ENCODE measurements at places on chromosomes 6 and 20.
A peak's percentile ranks its signal among the peaks of the same experiment; 100 is the strongest.

- DNase-seq = peak; percentile 53
Observed at GRCh38 chr20:60010689-60011458, 52.7 kb downstream of the CDH26 start.

GRCh38 chr6:158142789-158143188 lies 25.3 kb downstream of the SERAC1 start:
- DNase-seq = no peak

DNA sequence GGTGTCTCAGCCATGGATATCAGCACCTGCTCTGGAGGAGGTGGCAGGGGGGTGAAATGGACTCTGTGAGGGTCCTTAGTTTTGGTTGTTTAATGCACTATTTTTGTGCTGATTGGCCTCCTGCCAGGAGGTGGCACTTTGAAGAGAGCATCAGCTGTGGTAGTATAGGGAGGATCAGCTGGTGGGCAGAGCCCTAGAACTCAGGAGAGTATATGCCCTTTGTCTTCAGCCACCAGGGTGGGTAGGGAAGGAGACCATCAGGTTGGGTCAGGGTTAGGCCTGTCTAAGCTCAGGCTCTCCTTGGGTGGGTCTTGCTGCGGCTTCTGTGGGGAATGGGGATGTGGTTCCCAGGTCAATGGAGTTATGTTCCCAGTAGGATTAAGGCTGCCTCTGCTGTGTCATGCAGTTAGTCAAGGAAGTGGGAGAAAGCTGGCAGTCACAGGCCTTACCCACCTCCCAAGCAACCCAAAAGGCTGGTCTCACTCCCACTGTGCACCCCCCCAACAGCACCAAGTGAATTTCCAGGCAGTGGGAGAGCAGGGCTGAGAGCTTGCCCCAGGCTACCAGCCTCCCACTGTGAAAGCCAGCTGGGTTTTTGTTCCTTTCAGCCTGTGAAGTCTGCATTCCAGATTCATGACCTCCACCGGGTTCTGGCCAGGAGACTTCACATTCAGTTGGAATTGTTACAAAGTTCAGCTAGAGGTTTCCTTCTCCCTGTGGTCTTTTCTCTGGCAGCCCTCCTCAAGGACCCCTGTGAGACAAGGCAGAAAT lies 5.7 kb upstream of the OSTM1 start:
- DNase-seq = no peak

DNA sequence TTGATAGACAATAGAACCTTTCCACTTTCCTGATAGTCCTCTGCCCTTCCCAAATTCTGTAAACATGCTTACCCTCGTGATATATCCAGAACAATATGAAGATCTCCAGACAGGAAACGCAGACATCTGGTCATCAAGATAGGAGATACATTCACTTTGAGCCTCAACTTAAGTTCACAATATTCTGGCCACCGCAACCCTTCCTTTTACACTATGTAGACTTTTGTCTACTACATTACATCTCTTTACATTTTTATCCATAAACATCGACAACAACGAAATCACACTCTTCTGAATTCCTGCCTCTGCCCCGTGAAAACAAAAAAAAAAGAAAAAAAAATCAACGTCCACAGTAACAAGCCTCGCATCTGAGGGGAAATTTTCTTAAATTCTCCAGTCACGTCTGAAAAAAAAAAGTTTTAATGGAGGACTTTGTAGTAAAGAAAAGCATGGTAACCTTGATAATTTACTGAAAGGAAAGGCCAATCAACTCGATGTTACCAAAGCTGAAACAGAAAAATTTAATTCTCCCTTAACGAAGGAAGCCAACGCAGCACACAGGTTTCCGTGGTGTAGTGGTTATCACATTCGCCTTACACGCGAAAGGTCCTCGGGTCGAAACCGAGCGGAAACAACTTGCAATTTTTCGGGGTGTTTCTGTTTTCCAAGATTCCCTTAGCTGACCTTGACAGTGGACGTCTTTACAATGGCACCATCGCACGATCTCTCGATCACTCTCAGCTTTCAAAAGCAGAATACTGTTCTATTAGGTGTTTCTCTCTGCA lies 21.8 kb downstream of the POM121L2 start:
- DNase-seq = no peak

GRCh38 chr6:3449750-3450305 lies 7.0 kb downstream of the SLC22A23 start:
- no peak for DNase-seq

GRCh38 chr6:144675231-144675861 lies 390.2 kb downstream of the UTRN start:
- peak; percentile 59 for DNase-seq

- DNase-seq = no peak
Observed at GRCh38 chr6:36399970-36400369, 12.5 kb upstream of the ETV7 start.

DNA sequence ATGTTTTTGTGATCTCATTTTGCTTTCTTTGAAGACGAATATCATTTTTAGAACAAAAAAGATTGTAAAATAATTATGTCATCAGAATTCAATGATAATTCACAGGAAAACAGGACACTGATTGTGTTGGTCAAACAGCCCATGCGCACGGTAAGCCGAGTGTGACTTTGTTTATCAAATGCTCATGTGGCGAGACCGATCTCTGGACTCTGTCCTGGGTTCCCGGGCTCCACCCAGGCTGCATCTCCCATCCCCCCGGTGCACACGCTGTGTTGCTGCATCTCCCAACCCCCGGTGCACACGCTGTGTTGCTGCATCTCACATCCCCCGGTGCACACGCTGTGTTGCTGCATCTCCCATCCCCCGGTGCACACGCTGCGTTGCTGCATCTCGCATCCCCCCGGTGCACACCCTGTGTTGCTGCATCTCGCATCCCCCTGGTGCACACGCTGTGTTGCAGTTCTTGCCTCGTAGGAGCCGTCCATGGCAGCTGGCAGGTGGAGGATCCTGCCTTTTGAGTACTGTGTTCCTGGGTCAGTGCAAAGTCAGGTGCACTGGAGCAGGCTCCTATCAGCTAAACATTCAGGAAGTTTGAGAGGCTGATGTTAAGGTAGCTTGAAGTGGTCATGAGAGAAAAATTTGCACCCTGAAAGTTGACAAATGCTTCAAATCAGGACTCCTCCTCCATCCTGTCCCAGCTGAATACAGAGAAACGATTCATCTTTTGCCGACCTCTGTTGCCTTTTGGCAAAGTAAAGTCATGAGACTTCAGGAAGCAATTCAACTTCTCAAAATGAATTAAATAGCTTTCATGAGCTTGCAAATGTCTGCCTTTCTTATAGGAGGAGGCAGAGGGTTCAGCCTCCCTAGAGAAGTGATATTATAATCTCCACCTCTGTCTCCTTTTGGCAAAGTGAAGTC lies 77.1 kb upstream of the FRMD1 start:
- no peak for DNase-seq

DNA sequence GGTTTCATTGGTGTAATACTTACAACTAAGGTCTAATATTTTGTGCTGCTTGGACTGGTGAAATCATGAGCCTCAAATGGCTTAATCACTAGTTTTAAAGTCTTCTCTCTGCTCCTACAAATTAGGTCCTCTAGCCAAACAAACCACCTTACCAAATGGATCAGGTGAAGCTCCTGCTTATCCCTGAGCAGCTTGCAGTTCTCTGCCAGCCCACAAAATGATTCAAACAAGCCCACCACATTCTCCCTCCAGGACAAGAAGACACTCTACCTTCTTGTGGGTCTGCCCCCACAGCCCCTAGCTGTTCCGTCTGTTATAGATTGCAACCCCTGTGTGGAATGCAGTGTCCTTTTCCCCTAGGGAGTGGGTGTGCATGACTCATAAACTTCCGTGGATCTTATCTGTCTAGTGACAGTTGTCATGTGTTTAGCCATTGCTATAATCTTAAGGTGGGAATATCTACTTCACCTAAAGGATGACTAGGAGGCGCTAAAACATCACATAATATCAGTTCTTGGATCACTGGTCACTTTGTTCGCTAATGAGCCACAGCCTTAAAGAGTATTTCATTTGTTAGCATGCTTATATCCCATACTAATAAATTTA lies 940.5 kb upstream of the MANEA start:
- DNase-seq = no peak

DNA sequence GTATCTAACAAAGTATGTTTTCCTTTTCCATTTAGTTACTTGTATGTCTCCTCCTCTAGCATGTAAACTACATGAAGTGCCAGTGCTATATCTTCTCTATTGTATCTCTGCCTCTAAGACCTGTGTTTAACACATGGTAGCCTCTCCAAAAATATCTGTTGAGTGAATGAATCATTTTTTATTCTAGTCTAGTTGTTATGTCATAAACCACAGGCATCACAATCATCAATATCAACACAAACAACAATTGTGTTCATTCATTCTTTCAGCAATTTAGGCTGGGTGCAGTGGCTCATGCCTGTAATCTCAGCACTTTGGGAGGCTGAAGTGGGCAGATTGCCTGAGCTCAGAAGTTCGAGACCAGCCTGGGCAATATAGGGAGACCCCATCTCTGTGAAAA lies 111.6 kb upstream of the EYA4 start:
- DNase-seq = no peak

DNA sequence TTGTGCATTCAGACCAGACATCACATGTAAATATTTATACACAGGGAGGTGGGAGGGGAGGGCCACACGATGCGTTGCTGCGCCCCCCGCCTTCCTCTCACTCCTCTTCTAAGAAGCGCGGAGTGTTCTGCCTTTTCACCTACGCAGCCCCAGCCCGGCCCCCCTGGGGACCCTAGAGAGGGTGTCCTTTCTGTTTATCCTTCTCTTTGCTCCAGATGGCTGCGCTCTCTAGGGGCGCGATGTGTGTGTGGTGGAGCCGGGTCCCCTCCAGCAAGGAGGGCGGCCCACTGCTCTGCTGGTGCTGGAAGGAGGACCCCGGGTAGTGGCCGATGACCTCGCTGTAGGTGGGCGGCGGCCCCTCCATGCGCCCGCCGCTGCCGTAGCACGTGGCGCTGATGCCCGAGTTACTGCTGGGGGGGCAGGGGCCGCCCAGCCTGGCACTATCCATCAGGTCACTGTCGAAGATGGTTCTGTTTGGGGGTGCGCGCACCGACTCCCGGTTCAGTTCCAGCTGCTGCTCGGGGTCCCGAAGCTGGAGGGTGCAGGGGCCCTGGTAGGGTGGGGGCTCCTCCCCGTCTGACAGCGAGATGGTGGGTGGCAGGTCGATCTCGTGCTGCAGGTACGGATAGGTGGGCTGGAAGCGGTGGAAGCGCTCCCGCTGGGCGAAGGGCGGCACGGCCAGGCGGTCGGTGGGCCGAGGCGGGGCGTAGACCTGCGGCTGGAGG lies 31.8 kb upstream of the ZBP1 start:
- no peak for DNase-seq

DNA sequence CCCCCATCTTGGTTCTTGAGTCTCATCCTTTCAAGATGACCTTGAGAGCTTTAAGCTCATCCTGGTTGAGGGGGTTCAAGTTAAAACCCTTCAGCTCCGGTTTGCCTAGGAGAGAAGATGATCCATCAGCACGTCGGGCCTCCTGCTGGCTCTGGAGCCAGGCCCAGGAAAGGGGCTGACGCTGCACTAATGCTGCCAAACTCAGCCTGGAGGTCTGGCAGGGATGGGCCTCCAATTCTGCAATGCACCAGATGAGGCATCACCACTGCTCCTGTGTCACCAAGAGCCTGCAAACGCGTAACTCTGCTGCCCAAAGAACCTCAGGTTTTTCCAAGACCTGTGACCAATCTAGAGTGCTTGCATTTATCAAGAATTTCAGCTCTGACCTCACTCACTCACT lies 6.1 kb downstream of the PDRG1 start:
- DNase-seq = no peak

DNA sequence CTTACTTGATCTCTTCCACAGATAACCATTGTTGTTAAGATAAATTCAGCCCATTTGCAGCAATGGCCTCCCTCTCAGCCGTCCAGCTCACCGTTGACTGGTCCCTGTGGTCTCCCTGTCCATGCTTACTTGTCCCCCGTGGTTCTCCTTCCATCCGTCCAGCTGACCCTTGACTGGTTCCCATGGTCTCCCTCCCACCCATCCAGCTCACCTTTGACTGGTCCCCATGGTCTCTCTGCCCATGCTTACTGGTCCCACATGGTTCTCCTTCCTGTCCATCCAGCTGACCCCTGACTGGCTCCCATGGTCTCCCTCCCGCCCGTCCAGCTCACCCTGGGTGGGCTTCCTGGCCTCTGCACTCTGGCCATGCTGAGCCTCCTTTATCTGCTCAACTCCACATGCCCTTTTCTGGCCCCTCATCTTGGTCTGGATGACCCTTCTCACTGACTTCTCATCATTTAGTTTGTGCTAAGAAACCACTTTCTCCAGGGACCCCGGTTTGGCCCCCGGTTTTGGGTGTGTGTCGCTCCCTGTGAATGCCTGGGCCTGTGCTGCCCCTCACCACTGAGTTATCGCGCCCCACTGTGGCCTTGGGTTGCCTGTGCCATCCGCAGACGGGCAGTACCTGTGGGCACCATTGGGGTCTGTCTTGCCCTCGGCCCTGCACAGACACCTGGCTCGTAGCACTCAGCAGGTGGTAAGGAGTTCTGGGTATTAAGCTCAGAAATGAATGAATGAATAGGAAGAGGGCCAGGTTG lies 146.4 kb downstream of the ERMARD start:
- DNase-seq = no peak

- DNase-seq = no peak
Observed at GRCh38 chr6:144460327-144461095, 175.4 kb downstream of the UTRN start.

DNA sequence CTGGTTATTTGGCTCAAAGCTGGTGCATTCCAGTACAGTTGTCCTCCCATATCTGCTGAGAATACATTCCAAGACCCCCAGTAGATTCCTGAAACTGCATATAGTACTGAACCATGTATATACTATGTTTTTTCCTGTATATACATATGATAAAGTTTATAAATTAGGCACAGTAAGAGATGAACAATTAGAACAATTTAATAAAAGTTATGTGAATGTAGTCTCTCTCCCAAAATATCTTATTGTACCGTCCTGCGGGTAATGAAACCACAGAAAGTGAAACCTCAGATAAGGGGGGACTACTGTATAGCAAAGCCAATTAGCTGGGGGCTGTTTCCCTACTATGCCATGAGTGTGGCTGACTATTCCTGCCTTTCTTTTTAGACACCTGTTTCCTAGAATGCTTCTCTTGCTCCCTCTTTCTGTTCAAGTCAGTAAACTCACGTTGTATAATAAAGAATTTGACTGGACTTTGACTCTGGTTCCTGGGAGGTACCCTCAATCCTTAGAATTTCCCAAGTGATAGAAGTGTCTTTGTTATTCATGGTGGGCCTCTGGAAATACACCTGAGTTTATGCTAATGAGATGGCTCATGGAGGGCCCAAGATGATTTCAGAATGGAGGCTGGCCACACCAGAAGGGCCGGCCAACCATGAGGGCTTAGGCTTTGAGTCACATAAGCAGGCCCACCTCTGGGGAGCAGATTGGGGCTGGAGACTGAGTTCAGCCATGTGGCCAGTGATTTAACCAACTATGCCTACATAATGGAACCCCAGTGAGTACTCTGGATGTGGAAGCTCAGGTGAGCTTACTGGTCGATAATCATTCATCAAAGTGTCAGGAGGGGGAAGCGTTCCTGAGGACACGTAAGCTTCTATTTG lies 689 bp upstream of the BLOC1S5 start:
- DNase-seq = no peak

All from inflammatory macrophage treated with lipopolysaccharide for 1 hour (primary cell).